NCI-H2081 (cell line): ENCODE measurements at places on chromosomes 4 and X.

DNA sequence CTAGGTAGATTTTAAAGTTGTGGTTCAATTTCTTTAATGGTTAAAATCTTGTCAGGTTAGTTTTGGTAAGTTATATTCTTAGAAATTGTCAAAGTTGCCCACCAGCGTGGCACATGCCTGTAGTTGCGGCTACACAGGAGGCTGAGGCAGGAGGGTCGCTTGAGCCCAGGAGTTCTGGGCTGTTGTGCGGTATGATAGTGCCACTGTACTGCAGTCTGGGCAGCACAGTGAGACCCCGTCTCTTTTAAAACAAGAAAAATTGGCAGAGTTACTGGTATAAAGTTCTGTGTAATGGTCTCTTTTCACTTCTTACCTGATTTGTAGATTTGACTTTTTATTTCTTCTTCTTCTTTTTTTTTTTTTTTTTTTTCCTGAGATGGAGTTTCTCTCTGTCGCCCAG lies 64.4 kb downstream of the FAM193A start:
- DNase-seq, result no peak

DNA sequence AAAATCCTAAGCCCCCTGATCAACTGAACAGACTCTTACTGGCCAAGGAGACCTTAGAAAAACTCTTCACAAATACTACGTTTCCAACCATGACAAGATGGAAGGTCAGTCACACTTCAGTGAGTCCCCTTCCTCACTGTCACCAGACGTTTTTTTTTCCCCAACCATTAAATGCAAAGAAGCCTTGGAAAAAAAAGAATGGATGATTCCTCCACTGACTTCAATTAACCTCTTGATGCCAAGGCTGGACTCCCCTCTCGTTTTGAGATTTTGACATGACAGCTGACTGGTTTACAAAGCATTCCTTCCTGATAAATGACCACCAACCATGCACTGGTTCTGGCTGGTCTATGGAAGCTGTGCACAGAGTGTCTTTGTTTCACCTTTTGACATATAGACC lies 73.2 kb downstream of the SLC34A2 start:
- no peak for DNase-seq

DNA sequence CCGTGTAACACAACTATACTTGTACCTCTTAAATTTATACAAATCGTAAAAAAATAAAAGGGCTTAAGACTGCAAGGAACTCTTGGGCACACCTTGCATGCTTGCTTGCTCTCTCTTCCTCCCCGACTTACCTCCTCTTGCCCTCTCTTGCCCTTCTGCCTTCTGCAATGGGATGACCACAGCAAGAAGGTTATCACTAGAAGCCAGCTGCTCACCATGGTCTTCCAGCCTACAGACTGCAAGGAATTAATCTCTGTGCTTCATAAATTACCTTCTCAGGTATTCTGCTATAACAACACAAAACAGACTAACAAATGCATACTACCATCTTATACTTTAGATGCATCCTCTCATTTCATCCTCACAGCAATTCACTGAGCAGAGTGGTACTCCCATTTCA lies 92.1 kb downstream of the MRPL1 start:
- DNase-seq, result no peak

DNA sequence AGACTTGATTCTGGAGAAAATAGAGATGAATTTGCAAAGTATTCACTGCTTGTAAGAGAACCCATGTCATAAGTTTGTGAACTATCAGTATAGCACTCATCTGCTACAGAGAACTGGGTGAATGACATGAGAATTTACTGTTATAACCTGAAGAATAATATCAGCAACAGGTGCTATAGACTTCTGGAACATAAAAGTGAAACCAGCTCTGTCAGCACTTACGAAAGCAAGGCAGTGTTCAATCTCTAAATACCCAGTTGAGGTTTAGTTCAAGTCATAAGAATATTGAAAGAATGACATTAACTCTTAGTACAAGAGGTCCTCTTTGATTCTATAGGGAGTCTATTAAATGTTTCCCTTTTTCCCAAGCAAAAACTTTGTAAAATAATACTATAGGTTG lies 232.9 kb upstream of the ANKRD50 start:
- no peak for DNase-seq

DNA sequence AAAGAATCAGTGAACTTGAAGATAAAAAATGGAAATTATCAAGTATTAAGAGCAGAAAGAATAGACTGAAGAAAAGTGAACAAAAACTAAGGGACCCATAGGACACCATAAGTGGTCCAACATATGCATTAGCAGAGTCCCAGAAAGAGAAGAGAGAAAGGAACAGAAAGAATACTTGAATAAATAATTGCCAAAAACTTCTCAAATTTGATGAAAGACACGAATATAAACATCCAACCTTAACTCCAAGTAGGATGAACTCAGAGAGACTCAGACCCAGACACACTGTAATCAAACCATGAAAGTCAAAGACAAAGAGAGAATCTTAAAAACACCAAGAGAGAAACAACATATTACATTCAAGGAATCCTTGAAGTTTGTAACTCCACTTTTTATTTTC lies 35.7 kb downstream of the MORC4 start:
- DNase-seq, result no peak

- DNase-seq, result no peak
Observed at GRCh38 chr4:93203708-93204107, 624.8 kb upstream of the ATOH1 start.

- no peak for DNase-seq
Observed at GRCh38 chr4:13355111-13355880, 128.8 kb downstream of the RAB28 start.
